ENCODE measurements at places on chromosomes 11 and 22.

- DNase-seq: no peak
Measured at GRCh38 chr11:20909995-20910726, 240.8 kb downstream of the NELL1 start.

DNA sequence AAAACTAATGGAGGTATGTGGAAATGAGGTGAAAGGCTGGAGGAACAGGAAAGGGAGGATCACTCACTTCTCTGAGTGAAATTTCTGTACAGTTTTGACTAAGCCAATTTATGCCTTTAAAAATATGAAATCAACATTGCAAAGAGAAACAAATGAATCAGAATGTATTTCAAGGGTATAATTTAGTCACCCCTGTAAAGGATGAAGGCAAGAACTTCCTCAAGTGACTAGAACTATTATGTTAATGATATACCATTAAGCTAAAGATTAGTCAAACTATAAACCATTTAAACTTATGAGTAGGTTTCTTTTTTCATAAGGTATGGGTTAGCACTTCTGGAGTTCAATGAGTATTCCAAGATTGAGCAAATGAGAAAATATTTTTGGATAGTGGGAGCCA is 184.5 kb upstream of the CHORDC1 start:
- DNase-seq: no peak

GRCh38 chr22:36377022-36377631 is 10.6 kb downstream of the MYH9 start:
- DNase-seq: no peak

DNA sequence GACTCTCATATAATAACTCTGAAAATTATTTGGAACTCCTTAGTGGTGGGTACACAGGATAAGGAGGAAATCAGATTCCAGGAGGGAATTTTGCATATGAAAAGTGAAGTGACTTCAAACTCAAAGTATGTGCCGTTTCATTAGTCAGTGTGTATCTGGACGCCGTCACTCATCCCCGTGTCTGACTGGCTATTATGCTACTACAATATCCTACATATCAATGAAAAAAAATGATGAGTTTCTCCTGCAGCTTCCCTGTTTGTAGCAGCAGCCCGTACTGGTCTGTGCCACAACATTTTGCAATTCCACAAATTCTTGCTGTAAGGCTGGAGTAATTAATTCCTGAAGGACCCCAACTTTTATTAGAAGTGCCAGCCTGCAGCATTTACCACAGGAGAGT is 16.5 kb downstream of the WT1 start:
- DNase-seq: no peak

DNA sequence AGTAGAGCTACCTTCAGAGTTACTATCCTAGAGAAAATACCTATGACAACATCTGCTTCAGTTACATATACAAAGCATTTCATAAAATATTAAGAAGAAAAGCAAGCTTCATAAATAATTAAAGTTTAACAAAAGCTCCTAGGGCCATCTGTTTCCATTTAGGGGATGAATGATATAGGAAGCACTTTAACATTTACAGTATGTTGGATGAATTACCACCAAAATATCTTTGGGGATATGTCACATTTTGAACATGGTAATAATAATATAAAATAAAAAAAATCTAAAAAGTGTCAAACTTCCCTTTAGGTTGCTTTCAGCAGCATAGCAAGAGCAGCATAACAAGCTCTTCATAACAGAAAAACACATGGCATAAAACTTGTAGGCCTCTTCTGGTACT is 104.6 kb downstream of the ATG16L2 start:
- no peak for DNase-seq

- no peak for DNase-seq
Measured at GRCh38 chr11:11988099-11988651, 20.3 kb downstream of the DKK3 start.

Measured in activated CD4-positive, CD25-positive, alpha-beta regulatory T cell treated with anti-CD3 and anti-CD28 coated beads, Interleukin-2, amount 50 U/mL, for 72 hours (primary cell).